Activated CD8-positive, alpha-beta memory T cell treated with anti-CD3 and anti-CD28 coated beads for 4 hours (primary cell): ENCODE measurements at places on chromosomes 4 and X.

DNA sequence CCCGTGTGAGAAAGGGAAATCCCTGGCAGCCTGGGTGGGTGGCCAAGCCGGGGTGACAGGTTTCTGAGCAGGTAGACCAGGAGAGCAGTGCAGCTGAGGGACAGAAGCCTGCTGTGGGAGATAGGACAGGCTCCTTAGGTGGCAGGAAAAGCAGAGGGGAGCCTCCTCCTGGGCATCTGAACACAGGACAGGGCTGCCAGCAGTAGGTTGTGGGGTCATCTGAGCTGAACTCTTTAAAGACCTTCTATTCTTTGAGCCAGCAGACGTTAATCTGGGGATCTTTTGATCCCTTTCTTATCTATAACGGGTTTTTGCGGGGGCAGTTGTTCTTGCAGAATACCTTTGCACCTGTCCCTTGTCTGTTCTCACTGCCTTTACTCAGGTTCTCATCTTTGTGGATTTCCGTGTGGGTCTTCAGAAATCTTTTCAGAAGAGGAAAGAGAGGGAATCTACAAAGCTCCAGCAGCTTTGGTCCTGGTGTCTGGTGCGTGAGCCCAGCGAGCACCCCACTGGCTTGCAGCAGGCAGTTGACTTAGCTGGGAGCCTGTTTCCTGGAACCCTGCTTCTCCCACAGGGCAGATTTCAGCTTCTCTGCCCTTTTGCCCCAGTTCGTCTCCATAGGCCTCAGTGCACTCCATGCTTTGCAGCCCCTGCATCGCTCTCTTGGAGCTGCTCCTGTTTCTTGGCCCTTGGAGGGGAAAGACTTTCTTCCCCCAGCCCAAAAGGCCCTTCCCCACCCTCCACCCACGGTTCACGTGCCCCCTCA, 35.8 kb upstream of the TADA2B start:
- DNase-seq, result no peak

DNA sequence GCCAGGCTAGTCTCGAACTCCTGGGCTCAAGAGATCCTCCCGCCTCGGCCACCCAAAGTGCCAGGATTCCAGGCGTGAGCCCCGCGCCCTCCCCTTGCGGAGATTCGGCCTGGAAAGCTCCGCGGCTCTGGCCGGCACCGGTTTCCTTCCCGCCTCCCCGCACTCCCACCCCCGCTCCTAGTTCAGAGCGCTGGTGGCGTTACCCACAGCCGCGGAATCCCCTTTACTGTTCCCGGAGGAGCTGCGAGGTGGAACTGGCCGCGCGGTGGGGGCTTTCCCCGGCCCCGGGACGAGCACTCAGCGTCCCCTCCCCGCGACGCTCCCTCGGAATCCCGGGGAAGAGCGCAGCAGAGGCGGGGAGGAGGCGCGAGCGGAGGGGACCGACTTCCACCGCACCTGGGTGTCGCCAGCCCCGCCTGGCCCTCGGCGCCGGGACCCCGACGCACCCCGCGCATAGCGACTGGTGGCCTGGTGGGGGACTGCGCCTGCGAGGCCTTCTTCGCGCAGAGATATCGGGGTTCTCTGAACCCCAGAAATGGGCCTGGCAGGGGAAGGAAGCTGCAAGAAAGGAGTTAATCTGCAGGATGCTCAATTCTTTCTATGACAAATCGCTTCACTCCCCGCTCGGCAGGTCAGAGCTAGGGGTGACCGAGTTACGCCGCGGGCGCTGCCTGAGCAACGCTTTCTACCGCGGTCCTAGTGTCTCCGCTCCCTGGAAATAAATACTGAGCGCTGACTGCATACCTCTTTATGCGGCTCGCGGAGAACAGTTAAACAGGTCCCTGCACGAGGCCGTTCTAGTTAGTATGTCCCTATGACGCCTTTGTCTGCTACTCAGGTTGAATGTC, 14.6 kb upstream of the SLC25A4 start:
- DNase-seq, result no peak

- DNase-seq, result no peak
These were observed 145.9 kb downstream of the IRS4 start for GRCh38 chrX:108590496-108590895.

GRCh38 chrX:130100180-130100579, 10.1 kb downstream of the ELF4 start:
- DNase-seq, result no peak

- no peak for DNase-seq
These were observed 531.0 kb downstream of the SMARCA1 start for GRCh38 chrX:128992107-128992971.

DNA sequence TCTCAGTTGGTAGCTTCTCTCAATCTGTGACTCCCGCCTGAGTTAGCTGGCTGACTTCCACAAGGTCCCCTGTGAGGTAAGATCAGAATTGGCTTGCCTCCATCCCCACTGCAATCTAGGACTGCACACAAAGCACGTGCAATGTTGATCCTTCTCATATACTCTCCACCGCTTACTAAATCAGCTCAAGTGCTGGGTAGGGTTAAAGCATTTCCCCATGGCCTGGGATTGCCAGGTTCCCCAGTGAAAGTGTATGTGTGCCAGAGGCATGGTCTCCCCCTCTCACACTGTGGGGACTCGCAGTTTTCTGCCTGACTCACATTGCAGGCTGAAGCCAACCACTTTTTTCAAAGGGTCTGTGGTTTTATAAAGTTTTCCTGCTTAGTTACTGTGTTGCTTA, 886.9 kb downstream of the FAM133A start:
- no peak for DNase-seq

GRCh38 chrX:36908801-36909675, 99.1 kb upstream of the FAM47C start:
- DNase-seq, result no peak

- DNase-seq, result no peak
These were observed at the start of gene CXCL11 for GRCh38 chr4:76035799-76036380. CXCL11 (minus strand) TSS chr4:76036070; CDS start chr4:76035987, 83 bp downstream.

- DNase-seq, result no peak
These were observed 67.4 kb downstream of the MANBA start for GRCh38 chr4:102693262-102693850.

DNA sequence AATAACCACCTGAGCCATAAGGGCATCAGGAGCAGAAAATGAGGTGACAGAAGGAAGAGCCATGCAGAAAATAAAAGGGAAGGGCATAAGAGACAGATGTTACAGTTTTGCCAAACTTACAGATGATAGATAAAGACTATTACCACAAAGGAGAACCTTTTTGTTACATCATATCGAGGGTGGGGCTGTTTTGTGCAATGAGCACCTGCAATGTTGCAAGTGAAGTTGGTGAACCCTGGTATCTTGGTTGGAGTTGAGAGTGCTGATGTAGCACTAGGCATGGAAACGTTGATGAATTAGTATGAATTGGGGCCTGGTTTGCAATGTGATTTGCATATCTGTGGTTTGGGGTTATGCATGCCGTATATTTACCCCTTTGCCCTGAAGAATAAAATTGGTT, 119.8 kb upstream of the TEX13D start:
- no peak for DNase-seq

DNA sequence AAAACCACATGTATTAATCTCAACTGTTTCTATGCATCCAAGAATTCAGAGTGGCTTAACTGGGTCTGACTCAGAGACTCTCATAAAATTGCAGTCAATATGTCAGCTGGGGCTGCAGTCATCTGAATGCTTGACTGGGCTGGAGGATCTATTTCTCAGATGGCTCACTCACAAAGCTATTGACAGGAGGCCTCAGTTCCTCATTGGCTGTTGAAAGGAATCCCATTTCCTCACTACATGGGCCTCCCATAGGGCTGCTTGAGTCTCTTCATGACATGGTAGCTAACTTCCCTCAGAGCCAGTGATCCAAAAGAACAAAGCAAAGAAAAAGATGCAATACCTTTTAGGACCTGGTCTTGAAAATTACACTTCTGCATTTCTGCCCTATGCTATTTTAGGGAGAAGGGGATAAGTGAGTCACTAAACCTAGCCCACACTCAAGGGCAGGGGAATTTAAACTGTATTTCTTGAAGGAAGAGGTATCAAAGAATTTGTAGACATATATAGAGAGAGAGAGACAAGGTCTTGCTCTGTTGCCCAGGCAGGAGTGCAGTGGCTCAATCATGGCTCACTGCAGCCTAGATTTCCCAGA, 9.8 kb downstream of the SCFD2 start:
- no peak for DNase-seq

GRCh38 chrX:39814391-39814790, 283.4 kb downstream of the BCOR start:
- DNase-seq, result no peak

GRCh38 chr4:111499291-111499690, 646.0 kb upstream of the FAM241A start:
- DNase-seq, result no peak

DNA sequence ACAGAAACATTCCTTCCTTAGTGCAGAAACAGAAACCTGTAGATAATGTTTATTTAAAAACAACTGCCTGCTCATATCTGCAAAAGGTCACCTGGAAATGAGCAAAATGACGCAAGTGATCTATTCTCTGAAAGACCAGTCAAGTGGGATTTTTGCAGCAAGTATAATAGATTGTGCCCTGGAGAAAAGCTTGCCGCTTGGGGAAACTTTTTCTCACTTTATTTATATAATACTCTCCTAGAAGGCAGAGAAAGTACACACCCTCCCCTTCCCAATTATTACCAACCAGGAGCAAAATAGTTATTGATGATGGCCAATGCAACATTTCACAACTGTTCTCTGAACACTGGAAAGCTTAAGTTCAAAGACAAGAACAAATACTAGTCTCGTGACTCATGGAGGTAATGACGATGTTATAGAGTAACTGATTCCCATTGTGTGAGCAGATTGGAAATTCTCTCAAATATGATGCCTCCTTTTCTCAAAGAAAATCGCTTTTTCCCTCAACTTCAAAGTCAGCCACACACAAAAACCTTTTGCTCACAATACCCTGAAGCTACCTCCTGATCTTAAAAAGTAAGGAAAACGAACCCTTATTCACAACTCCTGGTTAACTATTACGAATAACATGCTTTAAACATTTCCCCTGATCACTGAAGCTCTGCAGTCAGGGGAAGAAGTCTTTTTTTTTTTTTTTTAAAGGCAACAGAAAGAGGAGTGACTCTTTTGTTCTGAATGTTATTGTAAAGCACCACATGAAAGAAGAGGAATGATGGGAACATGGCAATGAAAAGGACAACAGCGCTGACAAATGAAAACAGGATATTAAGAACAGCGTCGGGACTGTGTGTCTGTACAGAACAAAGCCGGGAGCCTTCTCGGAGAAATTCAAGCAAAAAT, 41.0 kb downstream of the MID1 start:
- DNase-seq, result no peak

DNA sequence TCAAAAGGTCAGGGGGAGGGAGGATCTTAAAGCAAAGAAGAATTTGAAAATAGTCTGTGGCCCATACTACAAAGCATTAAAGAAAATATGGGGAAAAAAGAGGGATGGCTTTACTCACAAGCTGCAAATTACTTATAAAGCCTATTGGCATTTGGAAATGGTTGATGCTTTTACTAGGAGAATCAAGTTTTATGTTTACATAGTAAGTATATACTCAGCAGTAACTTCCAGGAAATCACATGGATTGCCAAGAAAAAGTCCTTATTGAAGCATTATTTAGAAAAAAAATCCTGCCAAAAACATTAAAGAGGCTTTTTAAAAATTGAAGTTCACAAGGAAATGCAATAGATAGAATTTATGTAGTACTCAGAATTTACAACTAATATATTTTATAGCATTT, 8.4 kb upstream of the SH3RF1 start:
- no peak for DNase-seq

DNA sequence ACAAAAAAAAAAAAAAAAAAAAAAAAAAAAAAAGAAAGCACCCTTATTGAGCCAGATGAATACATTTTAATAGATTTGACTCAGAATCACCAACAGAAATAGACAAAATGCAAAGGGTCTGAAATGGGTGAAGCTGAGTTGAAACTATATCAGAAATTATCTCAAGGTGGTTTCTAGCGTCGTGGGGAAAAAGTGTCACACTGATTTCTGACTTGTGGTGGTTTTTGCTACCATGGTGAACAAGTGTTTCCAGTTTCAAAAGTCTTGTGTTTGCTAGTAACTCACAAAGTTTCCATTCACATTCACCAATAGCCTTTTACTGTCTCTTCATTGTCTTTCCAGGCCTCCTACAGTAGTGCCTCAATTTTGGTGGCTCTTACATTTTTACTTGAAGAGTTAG, 135.5 kb downstream of the ARHGAP24 start:
- DNase-seq, result no peak

- no peak for DNase-seq
These were observed 125.3 kb downstream of the COL4A6 start for GRCh38 chrX:108312957-108313356.

DNA sequence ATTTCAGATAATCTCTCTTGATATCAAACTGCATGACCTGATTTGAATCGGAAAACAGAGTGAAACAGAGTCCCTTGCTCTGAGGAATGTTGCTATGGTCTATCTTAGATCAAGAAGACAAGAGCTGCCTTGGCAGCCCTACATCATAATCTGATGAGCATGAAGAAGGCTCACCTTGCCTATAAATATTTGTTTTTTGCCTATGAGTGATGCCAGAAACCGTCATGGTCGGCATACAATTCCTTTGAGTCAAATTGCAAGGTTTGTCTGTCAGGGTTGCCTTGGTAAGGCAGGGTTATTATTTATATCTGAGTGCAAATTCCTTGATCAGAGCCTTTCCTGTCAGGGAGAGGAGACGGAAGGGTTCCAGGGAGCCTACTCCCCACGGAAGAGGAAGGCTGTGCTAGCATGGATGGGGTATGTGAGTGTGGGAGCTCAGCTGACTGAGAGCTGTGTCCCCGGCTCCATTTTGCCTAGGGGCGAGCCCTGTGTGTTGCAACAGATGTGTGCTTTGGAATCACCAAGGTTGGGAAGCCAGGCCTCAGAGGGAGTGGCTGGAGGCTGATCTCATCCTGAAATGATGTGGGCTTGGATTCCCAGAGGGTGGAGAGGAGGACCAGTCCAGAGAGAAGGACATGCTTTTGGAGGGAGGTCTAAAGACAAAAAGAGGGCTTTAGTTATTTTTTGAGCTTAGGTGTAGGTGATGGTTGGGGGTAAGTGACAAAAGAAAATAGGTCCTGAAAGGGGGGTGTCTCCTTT, 43.6 kb downstream of the RTL9 start:
- no peak for DNase-seq

DNA sequence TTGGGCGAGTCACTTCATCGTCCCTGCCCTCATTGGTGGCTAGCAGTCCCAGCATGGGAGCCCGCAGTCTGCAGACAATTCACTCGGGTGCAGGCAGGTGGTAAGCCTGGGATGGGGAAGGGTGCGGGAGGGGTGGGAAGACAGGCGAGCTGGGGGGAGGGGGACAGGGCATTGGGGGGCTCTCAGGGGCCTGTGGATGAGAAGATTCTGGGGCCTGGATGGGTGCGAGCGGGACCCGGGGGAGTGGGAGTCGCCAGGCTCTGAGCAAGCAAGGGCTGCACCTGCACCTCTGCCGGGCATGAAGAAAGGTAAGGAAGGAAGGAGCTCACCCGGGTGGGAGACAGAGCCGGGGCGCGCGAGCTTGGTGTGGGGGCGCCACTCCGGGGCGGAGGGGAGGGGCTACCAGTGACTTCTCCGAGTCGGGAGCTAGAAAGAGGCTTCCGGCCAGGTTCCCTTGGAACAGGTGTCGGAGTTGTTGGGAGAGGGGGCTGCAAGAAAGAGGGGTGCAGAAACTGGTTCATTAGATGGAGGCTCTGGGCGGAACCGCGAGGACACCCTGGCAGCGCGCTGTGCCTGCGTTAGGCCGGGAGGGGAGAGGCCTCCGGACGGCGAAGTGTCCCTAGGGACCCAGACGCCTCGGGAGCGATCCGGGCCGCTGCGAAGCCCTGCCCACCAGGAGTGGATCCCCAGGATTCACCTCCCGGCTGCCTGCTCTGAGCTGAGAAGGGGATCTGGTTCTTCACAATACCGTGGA, 103.4 kb upstream of the PDLIM3 start:
- no peak for DNase-seq

GRCh38 chr4:138400543-138400942, 158.4 kb upstream of the SLC7A11 start:
- DNase-seq, result no peak
